Stimulated activated CD4-positive, alpha-beta T cell treated with anti-CD3 and anti-CD28 coated beads, Interleukin-1b, Interleukin-23, amount 100 ng/mL, for 4 hours (primary cell): ENCODE measurements at places on chromosomes 11 and 22.

DNA sequence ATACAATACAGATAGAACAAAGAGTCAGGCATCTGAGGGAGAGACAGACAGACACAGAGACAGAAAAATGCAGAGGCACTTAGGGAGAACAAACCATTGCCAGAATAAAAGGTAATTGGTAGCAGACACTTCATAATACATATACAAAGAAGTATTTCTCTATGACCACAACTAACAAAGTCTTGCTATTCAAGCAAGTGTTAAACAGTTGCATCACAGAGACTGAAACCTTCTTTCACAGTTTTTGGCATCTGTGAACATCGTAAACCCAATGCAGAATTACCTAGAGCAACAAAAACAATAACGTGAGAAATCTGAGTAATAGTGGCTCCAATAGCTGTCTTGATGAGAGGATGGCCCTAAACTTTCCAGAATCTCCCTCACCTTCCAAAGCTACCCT is 116.4 kb downstream of the BLID start:
- DNase-seq, result no peak

- DNase-seq, result no peak
These were observed 1013.2 kb downstream of the TBC1D22A start for GRCh38 chr22:47775686-47776085.

- no peak for DNase-seq
These were observed 29.6 kb downstream of the PRDM10 start for GRCh38 chr11:129973068-129973467.

DNA sequence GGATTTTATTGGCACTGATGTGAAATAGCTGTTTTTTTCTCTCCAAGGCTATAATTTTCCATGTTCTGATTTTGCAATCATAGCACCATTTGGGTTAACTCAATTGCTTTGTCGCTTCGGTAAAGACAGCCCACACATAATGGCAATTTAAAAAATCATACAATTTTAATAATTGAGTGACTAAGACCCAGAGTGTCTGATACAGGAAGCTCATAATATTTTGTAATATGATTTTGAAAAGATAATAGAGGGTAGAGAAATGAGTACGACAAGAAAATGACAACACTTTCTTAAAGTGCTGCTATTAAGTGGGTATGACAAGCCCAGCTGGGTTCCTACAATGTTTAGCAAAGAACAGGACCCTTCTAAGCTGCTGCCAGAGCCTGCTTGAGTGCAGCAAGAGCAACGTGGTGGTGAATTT is 439.1 kb downstream of the METTL15 start:
- no peak for DNase-seq

DNA sequence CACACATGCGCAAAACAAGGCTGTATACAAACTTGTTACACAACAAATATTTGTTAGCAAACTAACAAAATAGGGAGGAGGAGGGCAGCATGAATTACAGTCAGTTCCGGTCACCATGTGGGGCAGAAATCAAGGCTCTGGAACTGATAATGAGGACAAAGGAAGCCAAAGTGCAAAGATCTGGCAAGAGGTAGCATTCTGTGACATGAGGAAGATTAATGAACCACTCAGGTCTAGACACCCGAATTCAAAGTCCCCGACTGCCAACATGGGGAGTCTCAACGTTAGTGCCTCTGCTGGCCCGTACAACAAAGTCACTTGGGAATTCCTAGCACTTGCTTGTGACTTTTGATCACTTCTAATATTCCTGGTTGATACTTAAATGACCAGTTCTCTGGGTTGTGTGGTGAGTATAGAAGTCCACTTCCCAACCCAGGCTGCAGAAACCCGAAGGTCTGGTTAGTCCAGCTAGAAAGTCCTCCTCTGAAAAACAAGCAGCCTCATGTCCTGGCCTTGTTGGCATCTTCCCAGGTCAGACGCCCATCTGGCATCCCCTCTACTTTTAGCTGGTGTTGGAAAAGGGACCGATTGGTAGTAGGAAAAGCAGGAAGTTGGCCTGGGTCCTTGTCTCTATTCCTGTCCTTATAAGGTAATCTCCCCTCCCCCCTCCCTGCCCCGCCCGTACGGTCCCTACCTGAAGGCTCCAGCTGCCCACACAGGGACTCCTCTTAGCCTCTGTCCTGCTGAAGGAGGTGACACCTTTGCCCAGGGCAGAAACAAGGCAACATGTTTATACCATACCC is 1.6 kb downstream of the SUN2 start:
- no peak for DNase-seq

DNA sequence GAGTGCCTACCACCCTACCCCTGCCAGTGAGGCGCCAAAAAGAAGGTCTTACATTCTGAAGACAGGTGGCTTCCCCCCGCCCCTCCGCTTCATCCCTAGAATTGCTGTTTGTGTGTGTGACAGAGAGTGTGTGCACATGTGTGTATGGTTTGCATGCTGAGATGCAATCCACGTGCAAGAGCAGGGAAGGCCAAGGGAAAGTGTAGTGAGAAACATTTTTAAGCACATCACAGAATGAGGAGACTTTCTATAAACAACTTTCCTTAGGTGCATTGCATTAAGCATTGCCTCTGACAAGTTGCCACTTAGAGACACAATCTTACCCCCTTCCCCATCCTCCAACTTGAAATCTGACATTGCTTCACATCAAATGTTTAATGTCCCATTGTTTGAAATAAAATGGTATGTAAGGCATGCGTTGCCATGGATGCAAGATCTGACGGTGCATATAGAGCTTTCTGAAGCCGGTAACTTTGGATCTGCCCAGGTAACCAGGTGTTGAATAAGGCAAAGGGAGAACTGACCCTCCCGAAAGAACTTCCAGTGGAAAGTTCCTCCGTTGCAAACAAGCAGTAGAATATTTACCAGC is 21.4 kb downstream of the FJX1 start:
- no peak for DNase-seq

GRCh38 chr11:87628026-87628580 is 547.1 kb downstream of the RAB38 start:
- DNase-seq, result no peak

GRCh38 chr11:18105802-18106574 is at the start of gene SAAL1:
TSS of gene SAAL1 (minus strand) at chr11:18106082. CDS start at chr11:18106041, 41 bp downstream.
- peak; percentile 89 for DNase-seq

GRCh38 chr11:113874581-113875233 is 665 bp downstream of the USP28 start:
- DNase-seq, result peak; percentile 36

DNA sequence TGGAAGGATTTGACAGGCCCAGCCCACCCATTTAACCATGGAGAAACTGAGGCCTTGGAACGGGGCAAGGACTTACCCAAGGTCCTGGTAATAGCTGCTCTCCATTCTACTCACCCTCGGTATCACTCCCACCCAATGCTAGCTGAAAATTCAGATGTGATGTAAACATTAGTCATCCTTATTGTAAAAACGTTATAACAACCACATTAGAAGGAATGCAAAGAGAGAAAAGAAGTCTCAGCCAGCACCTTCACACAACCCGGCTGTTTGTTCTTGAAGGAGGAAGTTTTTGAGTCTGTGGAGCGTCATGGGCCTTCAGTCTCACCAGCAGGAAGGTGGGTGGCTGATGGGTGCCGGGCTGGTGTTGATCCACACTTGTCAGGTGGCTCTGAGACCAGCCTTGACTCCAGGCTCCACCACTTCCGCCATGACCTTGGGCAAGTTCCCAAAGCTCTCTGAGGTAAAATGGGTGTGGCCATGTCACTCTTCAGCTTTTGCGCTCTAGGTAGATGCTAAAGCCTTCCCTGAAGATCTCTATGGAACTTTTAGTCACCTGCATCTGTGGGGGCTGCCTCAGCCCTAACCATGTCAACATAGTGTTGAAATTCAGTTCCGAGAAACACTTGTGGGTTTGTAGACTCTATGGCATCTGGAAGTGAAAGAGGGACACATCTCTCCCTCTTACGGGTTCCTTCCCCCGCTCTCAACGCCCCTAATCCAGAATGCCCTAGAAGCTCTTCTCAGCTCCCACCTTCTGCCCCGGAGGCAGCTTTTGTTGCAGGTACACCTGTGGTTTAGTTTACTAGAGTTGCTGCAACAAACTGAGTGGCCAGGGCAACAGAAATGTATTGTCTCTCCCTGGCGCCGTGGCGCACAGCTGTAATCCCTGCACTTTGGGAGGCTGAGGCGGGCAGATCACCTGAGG is 14.8 kb downstream of the CD6 start:
- peak; percentile 85 for DNase-seq

GRCh38 chr22:44795701-44796630 is 43.6 kb downstream of the ARHGAP8 start:
- no peak for DNase-seq

- DNase-seq, result no peak
These were observed 2.0 kb upstream of the ROBO3 start for GRCh38 chr11:124863137-124863825.

DNA sequence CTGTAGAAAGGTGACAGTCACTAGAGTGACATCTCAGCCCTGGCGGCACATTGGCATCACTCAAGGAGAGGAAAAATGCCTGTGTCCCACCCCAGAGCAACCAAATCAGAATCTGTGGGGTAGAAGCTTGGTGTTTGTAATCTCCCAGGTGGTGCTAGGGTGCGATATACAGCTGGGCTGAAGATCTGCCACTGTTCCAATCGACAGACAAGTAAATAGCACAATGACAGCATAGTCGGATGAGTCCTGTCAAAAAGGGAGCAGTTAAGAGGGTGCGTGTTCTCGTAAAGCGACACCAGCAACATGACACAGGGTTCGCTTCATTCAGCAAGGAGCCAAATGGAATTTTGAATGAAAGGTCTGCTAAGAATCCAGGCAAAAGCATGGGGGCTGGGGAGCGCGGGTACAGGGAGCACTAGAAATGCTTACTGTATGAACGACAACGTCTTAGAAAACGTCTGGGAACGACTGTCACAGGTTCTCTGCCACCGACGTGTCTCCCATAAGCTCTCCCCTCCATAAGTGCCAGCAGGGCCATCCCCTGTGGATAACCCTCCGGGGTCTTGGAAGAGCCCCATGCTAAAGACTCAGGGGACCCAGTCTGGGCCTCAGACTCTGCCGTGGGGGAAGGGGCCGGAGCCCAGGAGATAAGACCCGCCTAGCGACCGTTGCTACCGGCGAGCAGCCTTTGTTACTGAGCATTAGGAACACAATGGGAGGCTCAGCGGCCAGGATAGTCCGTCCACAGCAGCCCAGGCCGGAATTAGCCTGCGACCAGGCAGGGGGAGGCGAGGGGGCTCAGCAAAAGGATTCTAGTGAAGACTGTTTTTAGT is 20.8 kb downstream of the ADA2 start:
- DNase-seq, result no peak

GRCh38 chr11:2441171-2441570 is 3.1 kb downstream of the TRPM5 start:
- DNase-seq, result no peak

DNA sequence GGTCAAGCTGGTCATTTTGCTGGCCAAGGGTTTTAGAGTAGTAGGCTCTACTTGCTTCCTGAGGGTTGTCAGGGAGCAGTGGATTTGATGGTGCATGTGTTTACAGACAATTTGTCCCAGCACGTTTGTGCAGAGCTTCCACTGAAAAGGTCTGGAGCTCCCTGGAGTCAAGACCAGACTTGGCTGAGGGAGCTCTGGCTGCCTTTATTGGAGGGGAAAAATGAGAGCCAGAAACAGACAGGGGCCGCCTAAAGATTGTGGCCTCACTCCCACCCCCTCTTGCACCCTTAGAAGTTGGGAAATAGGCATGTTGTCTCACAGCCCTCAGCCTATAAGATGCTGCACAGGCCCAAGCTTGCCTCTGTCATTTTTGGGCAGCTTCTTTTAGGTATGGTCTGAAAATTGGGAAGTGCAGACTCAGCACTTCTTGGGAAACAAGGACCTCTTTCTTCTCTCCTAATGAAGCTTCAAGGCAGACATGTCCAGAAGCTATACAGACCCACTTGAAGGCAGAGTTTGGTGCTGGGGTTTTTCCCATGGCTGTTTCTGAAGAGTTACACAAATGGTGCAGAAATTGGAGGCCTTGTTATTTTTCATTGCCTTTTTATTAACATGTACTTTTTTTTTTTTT is 55.1 kb downstream of the AMOTL1 start:
- no peak for DNase-seq

DNA sequence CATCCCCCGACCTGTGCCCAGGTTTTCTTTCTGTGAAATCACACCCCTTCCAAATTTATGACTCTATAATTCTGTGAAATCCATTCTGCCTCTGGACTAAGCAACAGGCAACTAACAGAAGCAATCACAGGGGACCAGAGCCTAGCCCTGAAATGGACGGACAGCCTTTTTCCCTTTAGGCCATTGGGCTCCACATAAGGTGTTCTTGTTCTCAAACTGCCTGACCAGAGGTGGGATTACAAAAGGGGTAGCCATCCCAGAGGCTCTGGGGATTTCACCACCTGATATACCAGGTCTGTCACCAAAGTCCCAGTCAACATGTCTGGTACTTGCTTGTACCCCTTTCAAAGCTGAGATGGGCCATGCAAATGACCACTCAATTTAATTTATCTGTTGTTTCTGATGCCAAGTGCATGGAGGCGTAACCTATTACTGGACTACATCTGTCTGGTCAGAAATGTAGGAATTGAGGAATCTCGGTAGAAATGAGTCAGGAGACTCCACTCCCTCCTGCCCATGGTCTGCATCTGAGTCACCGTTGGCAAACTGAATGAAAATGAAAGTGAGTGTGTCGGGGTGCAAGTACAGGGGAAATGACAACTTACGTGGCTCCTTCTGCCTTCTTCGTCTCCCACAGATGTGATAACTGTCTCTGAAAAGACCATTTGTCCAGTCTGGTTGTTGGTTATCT is 10.2 kb downstream of the DKK3 start:
- DNase-seq, result no peak

DNA sequence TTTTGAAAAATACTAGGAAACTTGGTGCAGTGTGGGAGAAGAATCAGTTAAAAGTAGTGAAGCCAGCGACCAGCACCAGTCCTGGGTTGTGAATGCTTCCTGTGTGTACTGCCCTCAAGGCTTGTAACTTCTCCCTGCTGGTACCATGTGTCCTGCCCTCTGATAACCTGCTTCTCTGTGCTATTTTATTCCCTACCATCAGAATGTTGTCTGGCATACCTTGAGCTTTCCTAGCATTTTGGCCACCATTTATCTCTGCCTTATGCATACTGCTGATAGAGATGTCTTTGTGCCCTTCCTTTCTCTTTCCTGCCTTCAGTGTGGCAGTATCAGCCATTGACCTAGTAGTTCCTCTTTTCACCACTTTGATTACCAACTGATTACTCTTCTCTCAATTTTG is 2.0 kb downstream of the GTF2H1 start:
- DNase-seq, result no peak

DNA sequence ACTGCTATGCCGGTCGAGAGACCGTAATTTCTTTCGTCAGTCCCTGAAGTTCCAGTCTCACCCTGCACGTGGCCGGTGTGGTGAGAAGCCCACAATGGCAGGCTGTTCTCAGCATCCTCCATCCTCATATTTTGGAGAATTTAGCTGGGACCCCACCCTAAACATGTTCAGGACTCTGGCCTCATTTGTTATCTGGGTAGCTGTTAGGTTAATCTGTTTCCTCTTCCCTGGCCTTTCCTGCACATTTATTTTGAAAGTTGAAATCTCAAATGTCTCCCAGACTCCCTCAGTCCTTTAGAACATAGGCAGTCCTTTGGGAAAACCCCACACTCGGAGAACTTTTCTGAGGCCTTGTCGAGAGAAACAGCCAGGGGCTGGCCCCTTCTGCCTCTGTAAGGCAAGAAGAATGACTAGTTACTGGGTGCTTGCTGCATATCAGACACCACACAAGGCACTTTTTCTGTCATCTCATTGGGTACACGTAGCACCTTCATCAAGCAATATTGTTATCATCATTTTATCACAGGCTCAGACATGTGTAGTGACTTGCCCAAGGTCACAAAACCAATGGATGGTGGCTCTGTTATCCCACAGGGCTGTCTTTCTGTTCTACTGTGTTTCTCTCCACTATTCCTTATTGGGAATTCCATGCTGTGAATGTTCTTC is 109.3 kb upstream of the CRYBB3 start:
- DNase-seq, result no peak
